ENCODE measurements at places on chromosomes 11 and 22.

- no peak for DNase-seq
Measured at GRCh38 chr11:1963864-1964263, 16.7 kb downstream of the MRPL23 start.

DNA sequence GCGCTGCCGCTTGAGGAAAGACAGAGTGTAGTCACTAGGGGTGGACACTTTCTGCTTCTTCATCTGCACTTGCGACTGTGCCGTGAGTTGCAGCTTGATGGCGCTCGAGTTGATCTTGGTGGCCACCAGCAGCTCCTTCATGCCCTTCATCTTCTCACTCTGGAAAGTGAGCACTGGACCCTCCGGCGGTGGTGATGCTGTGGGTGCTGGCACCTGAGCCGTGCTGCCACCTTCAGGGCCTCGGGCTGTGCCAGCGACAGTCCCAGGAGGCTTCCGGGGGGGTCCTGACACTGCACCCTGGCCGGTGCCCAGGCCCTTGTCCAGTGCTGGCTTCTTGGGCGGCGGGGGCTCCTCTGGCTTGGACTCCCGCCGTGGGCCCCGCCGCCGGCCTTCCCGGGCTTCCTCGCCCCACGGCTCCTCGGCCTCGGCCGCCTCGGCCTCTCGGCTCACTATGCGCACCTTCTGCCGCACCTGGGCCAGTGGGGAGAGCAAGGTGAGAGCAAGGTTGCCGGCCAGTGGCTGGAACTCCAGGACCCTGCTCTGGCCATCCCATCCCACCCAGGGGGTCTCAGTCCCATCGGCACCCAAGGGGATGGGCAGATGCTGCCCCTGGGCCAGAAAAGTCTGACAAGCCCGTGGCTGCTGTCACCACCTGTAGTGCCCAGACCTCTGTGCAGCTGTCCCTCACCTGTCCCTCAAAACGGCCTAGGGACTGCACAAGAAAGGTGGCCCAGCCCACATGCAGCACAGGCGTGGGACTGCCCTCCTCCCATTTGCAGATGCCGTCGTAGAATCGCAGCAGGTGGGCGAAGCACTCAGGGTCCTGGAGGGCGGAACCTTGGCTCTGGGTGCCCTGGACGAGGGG is 1.6 kb upstream of the MAP4K2 start:
- peak; percentile 18 for DNase-seq

DNA sequence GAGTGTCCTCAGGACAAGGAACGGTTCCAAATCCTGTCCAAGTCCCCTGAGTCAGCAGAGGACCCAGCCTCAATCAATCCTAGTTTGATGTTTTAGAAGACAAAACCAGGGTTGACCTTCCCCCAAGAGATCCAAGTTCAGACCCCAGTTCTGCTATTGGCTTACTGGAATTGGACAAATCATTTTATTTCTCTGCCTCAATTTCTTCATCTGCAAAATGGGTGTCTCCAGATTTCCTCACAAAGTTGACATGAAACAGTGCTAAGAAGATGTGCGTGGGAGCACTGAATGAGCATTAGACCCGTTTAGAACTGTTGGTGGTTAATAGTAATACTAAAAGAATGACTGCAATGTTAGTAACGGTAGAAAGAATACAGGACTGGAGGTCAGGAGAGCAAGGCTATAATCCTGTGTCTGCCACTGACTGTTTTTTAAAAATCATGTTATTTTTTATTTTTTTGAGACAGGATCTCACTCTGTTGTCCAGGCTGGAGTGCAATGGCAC is 32.8 kb upstream of the SCUBE1 start:
- DNase-seq = no peak

GRCh38 chr11:84969103-84969502 is 658.0 kb downstream of the DLG2 start:
- DNase-seq = no peak

DNA sequence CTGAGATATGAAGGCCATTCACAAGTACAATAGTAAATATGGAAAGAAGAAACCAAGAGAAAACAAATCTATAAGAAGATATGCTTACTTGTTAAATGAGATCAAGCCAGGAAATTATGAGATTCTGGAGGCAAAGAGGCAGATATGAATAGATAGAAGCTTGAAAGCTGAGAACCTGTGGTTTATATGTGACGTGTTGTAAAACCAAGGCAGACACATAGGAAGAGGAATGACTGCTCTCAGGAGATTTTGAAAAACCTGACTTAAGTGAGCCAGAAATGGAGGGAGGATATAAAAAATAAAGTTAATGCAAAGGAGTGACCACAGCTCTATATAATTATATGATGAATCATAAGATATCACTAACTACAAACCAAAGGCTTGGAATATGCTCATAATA is 1160.5 kb upstream of the CNTN5 start:
- no peak for DNase-seq

DNA sequence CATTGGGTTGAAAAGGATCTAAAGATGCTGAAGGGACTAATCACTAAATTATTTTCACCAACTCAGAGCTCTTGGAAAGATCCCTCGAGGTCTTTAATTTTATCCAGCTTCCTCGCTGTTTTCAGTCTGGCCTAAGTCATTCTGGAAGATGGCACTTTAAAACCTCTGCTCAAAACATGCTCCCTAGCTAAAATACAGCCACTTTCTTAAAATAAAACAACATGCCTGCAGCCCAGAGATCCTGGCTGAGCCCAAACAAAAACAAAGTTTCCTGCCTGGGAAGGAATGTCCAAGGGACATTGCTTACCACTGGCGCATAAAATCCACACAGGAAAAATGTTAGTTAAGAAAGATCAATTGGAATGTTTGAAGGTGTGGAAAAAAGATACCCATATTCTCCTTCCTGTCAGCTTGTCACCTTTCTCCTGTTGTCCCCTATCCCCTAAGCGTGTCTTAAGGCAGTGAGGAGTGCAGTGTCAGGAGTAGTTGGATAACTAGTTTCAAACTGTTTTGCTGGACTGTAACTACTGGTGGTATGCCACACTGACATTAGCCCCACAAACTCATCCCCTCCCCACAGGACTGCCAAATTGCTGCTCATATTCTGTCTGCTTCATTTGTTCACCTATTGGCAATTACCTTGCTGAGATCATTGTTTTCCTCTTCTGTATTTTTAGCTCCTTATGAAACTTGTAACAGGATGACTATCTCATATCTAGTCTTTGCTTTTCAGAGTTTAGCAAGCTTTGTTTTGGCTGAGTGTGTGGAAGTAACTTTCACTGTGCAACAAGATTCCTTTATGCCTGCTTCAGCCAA is 108.3 kb upstream of the SESN3 start:
- DNase-seq = no peak

DNA sequence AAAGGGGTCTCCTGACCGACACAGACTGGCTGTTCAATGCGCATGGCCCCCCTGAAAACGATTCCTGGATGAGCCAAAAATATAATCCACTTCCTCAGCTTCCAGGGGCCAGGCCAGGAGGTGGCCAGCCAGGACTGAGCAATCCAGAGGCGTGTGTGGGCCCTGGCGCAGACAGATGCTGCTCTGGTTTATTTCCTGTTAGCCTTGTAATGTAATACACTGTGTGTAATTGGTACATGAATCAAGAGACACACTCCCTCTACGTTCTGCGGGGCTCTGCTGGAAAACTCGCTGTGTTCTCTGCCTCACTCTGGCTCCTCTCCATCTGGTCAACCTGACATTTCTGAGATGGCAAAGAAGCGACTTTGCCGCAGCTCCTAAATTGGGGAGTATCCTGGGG is 26.3 kb upstream of the ISX start:
- DNase-seq = no peak

DNA sequence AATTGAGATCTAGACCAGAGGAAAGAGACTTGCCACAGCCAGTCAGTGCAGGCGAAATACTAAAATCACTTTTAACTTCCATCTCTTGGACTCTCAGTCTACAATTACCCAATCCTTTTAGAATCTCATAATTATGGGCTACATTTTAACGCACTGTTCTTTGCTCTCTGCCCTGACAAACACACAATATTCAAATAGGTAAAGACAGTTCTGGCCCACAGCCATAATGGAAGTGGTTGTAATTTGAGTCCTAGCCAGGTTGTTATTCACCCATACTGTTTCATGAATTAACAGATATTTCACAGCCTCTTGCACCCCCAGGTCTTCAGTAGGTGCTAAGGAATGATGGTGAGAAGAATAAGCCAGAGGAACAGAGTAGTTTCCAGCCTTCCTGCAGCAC is 830 bp downstream of the C11orf97 start:
- DNase-seq = peak; percentile 36

- no peak for DNase-seq
Measured at GRCh38 chr11:93902921-93903320, 52.5 kb upstream of the VSTM5 start.

- DNase-seq = no peak
Measured at GRCh38 chr11:6654281-6655019, 1.2 kb downstream of the DCHS1 start.

GRCh38 chr11:2406878-2407410 is 6.4 kb downstream of the TSSC4 start:
- no peak for DNase-seq

GRCh38 chr22:28917747-28918549 is 34.6 kb downstream of the ZNRF3 start:
- DNase-seq = peak; percentile 68

DNA sequence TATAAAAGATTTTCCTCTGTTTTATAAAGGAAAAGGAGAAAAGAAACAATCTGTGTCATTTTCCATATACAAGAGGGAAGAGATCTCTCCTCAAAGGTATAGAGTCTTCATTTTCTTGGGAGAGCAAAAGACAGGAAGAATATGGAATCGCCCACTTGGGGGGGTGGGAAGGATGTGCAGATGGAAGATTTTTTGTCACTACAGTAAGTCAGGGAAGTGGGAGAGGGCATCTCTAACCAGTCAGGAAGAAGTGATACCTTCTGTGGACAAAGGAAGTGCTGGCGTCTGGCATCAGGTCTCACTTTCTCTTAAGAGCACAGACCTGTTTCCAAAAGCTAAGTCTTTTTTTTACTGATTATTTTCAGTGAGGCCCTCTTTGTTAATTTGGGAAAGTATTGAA is 1.4 kb downstream of the PRR14L start:
- DNase-seq = peak; percentile 33

DNA sequence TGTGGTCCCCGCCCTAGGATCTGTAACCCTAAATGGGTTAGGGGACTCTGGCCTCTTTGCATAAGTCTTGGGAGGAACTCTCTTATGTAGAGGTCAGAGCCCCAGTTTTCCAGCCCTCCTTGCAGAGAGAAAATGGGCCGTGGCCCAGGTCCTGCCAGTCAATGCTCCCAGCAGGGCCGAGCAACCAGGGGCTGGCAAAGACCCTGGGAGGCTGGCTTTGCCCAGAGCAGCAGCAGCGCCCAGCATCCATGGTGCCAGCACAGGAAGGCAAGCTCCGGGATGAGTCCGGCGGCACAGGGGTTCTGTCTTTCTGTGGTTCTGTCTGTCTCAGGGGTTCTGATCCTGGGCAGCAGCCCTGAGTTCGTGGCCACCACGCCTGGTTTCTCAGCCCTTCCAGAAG is 684.8 kb downstream of the BRD1 start:
- DNase-seq = no peak

DNA sequence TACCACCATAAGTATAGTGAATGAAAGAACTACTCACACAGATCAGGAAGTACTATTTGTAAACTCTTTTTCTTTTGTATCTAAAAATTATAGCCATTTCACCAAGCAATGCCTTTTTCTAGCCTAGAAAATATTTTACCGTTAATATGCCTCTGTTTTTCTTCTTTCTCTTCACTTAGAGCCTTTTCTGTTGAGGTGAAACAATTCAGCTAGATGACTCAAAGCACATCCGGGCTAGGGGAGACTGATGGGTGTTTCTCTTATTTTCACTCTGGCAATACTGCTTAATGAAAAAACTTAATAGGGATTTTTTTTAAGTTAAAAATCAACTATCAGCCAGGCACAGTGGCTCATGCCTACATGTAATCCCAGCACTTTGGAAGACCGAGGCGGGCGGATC is 93.3 kb downstream of the SGSM3 start:
- peak; percentile 76 for DNase-seq

- DNase-seq = no peak
Measured at GRCh38 chr11:70127653-70128434, 49.7 kb downstream of the ANO1 start.

DNA sequence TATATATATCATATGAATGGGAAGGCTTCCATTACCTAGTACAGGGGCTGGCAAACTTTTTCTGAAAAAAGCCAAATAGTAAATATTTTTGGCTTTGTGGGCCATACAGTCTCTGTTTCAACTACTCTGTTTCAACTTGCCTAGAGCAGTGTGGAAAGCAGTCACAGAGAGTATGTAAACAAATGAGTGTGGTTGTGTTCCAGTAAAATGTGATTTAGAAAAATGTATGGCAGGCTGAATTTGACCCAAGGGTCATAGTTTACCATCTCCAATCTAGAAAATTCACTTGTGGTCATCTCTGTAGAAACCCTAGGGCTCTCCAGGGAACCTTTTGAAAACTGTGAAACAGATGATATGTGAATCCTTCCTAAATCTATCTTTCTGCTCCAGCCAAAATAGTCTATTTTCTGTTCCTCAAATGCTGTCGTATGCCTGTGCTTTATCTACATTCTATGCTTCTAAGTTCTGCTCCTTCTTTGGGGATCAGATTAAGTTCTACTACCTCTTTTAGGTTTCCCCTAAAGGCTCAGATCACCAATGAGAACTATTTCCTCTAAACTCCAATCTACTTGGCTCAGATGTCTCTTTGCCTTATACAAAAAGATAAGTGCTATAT is 356.2 kb downstream of the METTL15 start:
- no peak for DNase-seq
